T-helper 1 cell (primary cell): ENCODE measurements at places on chromosomes 5 and 9.
A peak's percentile ranks its signal among the peaks of the same experiment; 100 is the strongest.

- DNase-seq: no peak
Measured at GRCh38 chr9:133031496-133031911, 707 bp downstream of the GTF3C5 start.

DNA sequence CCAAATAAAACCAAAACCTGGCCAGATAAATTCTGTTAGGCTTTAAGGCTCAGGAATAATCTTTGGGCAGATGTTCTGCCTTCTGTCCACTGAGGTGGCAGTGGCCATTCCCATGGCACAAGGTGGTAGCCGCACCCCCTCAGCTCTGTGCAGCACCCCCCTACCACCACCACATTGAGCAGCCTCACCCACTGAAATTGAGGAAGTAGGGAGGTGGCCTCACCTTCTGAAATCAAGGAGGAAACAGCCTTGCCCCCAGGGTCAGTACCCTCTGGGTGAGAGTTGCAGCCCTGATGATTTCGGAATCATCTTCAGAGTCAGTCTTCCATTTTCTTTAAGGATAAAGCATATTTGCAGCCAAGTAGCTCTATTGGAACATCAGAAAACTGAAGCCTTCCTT, 204.8 kb upstream of the PIK3R1 start:
- DNase-seq: no peak

- peak; percentile 29 for DNase-seq
Measured at GRCh38 chr9:100216178-100216787, 117.2 kb downstream of the INVS start.

- DNase-seq: no peak
Measured at GRCh38 chr5:126846344-126846743, 69.4 kb downstream of the LMNB1 start.

GRCh38 chr5:2112173-2113025, 229.7 kb upstream of the IRX4 start:
- no peak for DNase-seq

- no peak for DNase-seq
Measured at GRCh38 chr5:52466113-52466512, 321.6 kb upstream of the ITGA1 start.

DNA sequence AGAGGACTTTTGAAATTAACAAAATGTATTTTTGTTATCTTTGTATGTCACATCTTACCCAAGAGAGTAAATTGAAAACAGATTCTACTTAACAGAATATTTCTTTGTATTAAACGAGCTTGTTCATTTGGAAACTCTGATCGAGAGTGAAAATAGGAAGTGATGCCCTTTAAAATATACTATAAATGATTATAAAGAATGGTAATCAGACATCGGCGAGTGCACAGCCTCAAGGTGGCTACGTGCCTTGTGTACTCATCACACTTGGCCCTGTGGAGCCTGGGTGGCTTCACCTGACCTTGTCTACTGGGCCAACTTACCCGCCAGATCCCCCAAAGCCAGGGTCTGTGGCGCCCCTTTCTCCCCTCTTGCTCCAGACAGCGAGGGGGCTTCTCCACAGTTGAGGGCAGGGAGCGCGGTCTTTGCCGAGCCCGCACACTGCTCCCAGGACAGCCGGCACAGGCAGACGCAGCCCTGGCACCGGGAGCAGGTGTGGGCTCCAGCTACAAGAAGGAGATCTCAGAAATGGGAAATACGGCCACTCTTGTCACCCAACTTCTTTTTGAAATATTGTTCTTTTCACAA, 243.2 kb downstream of the CEMIP2 start:
- no peak for DNase-seq

DNA sequence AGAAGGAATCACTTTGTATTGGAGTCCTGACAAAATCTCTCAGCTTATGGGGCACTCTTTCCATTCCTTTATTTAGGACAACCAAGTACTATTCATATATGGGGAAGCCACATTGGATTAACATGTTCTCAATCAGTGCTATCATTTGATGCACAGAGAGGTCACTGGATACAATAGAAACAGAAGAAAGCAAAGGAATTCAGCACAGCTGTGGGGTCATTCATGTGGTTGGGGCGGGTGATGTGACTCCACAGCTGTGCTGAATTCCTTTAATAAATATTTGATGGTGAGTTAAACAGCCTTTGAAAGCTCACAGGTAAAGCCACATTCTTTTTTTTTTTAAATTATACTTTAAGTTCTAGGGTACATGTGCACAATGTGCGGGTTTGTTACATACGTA, 854 bp upstream of the TEX48 start:
- DNase-seq: no peak

DNA sequence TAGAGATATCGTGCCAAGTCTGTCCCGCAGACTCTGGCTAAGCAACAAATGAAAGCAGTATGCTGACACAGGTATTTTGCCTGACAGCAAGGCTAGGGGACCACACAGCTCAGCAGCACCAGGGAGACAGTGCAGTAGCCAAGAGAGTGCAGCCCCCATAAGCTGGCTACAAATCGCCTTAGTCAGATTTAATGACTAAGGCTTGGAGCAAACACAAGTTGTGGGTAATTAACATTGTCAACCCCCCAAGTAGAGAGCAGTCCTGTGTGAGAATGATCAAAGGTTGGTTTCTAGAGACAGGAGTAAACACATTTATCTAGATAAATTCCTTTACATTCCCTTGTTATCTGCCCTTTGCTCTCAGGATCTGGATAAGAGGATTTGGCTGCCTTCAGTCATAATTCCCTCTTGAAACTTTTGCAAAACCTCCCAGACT, 1434.5 kb upstream of the CDH6 start:
- DNase-seq: no peak

- no peak for DNase-seq
Measured at GRCh38 chr9:108543251-108543778, 312.5 kb downstream of the ACTL7B start.

GRCh38 chr5:107025712-107026497, 644.8 kb downstream of the EFNA5 start:
- DNase-seq: no peak

DNA sequence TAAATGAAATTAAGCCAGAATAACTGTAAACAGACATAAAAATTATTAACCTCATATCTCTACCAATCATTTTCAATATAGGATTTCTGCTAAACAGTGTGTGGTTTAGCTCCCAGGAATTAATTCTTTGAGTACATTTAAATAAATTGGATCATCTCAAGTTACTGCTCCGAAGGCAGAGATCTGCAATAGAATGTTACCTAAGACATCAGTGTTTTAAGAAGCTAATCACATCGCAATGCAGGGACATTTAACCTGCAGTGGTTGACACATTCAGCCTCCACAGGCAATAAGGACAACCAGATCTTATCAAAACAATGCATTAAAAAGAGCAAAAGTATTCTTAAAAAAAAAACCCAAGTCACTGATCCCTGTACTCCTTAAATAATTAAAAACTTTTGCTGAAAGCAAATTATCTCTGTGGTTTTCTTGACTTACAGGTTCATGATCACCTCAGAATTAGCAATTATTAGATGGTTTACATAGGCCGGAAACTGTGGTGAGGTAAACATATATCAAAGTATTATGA, 45.7 kb downstream of the PRDM6 start:
- no peak for DNase-seq
